Spleen (tissue), 13 donors: ENCODE measurements at places on chromosomes 7 and 10.
A peak's percentile ranks its signal among the peaks of the same experiment; 100 is the strongest.

- DNase-seq, result no peak
Measured at GRCh38 chr7:27520815-27521790, 141.6 kb downstream of the HIBADH start.

DNA sequence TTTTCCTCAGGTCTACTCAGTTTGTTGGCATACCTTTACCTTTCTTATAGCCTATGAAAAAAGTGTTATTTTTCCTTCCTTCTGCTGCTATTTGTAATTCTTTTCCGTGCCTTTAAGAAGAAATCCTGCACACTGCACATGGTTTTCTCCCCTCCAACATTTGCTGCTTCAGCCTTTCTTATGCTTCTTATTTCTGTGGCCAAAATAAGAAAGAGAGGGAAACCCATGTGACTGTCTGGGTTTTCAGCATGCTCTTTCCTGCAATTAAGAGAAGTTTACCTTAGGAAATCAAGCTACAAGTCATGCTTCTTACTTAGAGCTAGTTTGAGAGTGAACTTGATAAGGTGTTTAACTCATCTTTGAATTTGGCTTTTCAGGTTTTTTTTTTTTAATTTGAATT, 11.0 kb downstream of the TBC1D12 start:
- DNase-seq, result no peak

DNA sequence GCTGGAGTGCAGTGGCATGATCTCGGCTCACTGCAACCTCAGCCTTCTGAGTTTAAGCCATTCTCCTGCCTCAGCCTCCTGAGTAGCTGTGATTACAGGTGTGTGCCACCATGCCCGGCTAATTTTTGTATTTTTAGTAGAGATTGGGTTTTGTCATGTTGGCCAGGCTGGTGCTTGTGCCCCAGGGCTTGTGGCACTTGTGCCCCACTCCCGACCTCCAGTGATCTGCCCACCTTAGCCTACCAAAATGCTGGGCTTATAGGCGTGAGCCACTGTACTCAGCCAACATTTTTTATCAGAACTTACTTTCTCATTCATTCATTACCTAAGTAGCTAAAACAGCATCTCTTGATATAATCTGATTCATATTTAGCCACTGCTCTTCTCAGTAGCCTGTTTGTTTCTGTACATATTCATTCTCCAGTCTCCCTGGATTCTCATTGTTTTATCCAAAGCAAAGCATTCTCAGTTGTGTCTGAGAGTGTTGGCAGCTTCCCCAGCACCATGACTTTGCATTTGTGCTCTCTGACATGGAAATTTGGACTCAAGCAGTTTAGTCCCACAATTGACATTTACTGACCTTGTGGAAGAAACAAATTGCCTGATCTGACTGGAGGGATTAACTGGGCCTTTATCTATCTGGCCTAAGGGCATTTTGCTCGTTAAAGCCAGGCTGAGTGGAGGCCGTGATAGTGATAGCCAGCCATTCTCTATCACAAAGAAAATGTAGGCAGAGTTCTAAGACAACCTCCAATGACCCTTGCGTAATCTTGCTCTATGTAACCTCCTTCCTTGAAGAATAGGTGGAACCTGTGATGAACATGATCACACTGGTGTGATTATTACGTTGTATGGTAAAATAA, 44.9 kb downstream of the AKR1B15 start:
- DNase-seq, result no peak

- no peak for DNase-seq
Measured at GRCh38 chr10:24349379-24350001, 140.6 kb downstream of the KIAA1217 start.

- DNase-seq, result no peak
Measured at GRCh38 chr10:76839276-76839675, 798.3 kb downstream of the KCNMA1 start.

GRCh38 chr10:66189271-66189670, 736.6 kb upstream of the LRRTM3 start:
- DNase-seq, result no peak

- DNase-seq, result no peak
Measured at GRCh38 chr7:154836021-154836448, 166.9 kb downstream of the PAXIP1 start.

DNA sequence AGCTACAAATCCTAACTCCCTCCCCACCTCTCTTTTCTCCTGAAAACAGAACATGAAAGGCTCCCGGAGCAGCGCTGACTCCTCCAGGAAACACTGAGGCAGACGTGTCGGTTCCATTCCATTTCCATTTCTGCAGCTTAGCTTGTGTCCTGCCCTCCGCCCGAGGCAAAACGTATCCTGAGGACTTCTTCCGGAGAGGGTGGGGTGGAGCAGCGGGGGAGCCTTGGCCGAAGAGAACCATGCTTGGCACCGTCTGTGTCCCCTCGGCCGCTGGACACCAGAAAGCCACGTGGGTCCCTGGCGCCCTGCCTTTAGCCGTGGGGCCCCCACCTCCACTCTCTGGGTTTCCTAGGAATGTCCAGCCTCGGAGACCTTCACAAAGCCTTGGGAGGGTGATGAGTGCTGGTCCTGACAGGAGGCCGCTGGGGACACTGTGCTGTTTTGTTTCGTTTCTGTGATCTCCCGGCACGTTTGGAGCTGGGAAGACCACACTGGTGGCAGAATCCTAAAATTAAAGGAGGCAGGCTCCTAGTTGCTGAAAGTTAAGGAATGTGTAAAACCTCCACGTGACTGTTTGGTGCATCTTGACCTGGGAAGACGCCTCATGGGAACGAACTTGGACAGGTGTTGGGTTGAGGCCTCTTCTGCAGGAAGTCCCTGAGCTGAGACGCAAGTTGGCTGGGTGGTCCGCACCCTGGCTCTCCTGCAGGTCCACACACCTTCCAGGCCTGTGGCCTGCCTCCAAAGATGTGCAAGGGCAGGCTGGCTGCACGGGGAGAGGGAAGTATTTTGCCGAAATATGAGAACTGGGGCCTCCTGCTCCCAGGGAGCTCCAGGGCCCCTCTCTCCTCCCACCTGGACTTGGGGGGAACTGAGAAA, 30.4 kb downstream of the PFKFB3 start:
- DNase-seq, result peak; percentile 47

GRCh38 chr7:105886776-105887175, 10.4 kb upstream of the ATXN7L1 start:
- DNase-seq, result no peak

GRCh38 chr7:92625617-92626016, 35.4 kb upstream of the FAM133B start:
- no peak for DNase-seq

DNA sequence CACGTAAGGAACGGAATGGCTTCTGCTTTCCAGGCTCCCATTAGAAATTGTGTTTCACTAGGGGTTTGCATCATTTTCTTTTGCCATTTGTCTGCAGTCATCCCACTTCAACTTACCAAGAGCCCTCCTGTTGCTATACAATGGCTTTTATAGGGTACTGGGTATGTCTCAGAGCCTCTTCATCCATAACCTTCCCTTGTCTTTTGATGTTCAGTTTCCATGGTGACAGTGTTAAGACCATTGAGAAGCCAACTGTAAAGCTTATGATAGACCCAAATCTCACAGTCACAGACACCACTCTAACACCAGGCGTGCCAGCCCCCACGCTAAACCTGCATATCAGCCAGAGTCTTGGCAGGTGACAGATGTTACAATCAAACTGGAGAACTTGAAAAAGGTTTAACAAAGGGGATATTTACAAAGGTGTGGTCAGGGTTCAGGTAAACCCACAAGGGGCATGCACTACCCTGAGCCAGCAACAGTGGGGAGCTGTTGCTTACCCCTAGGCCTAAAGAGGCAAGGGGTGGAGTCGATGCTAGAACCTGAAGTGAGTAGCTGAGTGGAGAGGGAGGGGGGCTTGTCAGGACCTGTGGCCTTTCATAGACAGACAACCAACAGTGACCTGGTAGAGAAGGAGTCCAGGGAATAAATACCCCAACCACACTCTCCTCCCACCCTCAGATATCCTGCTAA, 53.2 kb upstream of the ABLIM1 start:
- no peak for DNase-seq

DNA sequence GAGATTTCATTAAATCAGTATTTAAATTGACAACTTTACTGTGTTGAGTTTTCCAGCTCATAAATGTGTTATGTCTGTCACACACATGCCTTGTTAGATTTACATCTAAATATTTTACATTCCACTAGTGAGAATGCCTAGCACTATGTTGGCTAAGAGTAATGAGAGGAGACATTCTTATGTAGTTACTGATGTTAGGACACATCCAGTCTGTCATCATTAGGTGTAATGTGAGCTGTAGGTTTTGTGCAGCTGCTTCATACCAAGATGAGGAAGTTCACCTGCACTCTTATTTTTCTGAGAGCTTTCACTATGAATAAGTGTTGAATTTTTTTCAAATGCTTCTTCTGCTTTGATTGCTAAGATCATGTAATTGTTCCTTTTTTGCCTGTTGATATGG, 218.0 kb upstream of the IGFBP3 start:
- no peak for DNase-seq

GRCh38 chr7:143367972-143368371, 5.5 kb upstream of the FAM131B start:
- no peak for DNase-seq

DNA sequence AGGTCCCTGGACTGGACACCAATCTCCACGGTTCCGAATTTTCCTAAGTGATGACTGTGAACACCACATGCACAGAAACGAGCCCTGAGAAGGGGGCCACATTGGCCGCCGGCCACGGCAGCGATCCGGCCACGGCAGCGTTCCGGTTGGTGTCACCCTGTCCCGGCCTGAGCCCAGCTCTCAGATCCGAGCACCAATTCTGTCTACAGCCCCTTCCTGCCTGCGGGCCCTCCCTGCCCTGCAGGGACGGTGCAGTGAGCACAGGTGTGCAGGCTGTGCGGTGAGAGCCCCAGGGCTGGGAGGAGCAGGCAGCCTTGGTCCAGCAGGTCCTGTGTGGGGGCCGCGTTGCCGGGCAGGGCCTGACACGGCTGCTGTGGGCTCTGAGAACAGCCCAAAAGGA, 29.7 kb upstream of the GPR146 start:
- peak; percentile 59 for DNase-seq

GRCh38 chr7:28627263-28627653, 214.9 kb downstream of the CREB5 start:
- DNase-seq, result no peak

DNA sequence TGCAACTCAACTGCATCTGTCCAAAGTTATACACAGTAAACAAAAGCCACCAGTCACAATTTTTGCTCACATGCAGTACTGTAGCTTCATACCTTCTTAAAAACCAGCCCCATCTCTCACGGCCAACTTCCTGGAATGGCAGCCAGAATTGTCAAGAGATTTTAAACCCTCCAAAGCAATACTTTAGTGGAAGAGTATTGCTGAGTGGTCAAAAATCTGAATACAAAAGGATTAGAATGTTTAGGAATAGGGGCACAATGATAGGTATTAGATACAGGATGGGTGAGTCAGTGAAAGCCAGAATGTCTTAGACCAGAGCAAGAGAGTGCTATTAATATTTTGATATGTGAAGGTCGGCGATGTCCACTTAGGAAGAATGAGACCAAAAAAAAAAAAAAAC, 193.9 kb downstream of the AGMO start:
- DNase-seq, result no peak

- DNase-seq, result peak; percentile 15
Measured at GRCh38 chr10:124271676-124272075, 147.0 kb downstream of the OAT start.

GRCh38 chr7:16923019-16923418, 41.2 kb upstream of the AGR3 start:
- DNase-seq, result no peak

DNA sequence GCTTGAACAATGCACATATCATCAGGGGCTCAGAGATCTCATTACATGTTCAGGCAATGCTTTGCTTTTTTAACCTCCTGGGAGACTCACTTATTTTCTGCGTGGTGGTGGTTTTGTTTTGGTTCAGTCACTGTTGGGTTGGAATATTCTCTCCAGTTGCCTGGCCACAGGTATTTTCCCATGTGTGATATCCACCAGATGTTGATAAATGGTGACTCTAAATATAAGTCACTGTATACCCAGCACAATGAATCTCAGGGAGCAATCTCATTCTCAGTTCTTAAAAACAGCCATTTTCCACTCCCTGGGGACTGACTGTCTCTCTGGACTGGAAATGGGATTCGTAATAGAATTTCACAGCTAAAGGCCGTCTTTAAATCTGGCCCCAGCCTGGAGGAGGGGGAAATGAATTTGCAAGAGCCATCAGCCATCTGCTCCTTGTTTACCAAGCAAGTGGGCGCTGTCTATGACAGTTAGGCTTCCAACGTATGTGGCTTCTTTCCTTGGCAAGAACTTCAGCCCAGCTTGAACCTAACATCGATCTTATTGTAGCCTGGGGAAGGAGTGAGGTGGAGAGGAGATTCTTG, 1106.2 kb downstream of the NRG3 start:
- DNase-seq, result no peak

DNA sequence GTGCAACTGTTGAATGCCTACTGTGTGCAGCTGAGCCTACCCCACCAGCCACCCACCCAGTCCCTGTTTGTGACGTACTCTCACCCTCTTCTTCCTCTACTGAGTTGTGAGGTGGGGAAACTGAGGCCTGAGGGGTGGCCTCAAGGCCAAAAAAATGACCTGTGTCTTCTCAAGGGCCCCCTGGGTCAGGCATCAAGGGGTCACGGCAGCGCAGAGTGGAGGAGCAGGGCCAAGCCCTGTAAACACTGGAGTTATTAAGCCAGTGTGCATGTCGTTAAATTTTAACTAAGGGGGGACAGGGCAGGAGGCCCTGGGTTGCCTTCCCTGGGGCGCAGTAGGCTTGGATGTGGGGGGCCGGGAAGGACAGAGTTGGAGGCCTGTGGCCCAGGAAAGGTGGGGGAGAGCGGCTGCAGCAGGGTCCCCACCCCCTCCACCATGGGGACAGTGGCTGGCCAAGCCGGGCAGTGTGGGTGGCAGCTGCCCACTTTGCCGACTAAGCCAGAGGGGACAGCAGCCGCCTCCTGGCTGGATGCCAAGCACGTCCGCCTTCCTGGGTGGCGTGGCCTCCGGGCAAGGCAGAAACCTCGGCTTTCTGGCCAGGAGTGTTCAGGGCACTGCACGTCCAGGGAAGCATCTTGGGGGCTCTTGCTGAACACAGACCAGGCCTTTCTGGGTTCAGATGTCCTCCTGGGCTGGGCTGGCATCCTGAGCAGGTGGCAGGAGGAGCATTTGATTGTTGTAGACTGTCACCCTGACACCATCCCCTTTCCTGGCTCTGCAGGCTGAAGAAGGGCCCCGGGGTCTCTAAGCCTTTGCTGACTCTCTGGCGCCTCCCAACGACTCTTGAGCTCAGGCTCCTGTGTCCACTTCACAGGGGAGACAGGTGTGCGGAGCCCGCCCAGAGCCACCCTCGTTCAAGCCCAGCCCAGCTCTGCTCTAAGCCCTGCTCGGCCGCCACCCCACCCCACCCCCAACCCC, 1.9 kb downstream of the SLC29A4 start:
- DNase-seq, result no peak
